ENCODE measurements at places on chromosomes 1 and 21.

DNA sequence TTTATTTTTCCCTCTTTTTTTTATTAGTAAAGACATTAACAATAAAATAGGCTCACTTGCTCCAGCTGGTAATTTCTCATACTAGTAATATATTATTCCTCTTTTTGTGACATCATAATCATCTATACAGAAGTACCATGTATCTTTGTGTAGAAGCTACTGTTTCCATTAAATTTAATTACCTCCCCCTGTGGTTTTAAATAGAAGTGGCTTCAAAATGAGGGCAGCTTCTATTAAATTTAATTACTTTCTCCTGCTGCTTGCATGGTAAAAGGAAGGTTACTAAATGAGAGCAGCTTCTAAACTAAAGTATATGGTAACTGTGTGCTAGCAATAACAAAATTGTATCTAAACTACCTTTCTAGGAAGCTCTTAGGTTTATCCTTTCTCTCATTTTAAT lies 94.0 kb downstream of the DPYD start:
- no peak for DNase-seq

DNA sequence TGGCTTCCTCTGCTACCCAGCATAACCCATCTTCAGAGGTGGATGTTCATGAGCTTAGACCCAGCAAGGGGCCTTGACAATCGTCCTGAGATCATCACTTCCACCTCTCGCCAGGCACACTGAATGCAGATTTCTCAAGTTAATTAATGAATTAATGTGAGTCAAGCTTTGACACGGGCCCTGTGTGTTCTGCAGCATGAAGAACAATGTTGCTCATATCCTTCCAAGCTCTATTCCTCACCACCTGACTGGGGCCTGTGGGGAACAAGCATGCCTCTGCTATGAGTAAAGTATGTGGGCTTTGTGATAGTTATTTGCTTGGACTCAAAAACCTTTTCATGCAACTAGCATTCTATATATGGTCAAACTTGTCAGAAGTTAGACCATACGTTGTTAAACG lies 122.0 kb downstream of the SEC16B start:
- DNase-seq = no peak

GRCh38 chr1:230618537-230618936 lies 23.7 kb upstream of the COG2 start:
- no peak for DNase-seq

GRCh38 chr1:3910857-3911845 lies 11.1 kb upstream of the C1orf174 start:
- DNase-seq = peak; percentile 57

- DNase-seq = no peak
Observed at GRCh38 chr1:117846674-117847425, 82.6 kb downstream of the GDAP2 start.

DNA sequence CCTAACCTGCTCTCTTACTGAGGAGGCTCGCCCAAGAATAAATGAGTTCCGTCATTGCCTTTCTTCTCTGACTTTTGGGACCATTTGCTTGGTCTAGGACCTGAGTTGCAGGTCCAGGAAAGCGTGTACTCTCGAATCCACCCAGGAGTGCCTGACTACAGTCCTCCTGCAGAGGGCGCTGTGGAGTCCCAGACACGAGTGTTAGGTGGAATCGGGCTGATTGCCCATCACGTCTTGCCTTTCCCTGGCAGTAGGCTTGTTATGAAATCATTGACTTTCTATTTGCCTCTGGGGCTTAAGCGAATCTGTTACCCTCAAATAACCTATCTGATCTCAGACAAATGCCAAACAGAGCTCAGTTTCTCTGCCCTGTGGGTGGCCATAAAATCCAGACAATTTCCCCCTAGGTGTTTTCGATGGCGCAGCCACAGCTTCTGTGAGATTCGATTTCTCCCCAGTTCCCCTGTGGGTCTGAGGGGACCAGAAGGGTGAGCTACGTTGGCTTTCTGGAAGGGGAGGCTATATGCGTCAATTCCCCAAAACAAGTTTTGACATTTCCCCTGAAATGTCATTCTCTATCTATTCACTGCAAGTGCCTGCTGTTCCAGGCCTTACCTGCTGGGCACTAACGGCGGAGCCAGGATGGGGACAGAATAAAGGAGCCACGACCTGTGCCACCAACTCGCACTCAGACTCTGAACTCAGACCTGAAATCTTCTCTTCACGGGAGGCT lies at the start of gene IL20:
Gene IL20, plus strand, starts transcription at position 685 of the 733 bp plus-strand sequence. CDS start 230 bp downstream, outside the sequence.
- DNase-seq = peak; percentile 89

DNA sequence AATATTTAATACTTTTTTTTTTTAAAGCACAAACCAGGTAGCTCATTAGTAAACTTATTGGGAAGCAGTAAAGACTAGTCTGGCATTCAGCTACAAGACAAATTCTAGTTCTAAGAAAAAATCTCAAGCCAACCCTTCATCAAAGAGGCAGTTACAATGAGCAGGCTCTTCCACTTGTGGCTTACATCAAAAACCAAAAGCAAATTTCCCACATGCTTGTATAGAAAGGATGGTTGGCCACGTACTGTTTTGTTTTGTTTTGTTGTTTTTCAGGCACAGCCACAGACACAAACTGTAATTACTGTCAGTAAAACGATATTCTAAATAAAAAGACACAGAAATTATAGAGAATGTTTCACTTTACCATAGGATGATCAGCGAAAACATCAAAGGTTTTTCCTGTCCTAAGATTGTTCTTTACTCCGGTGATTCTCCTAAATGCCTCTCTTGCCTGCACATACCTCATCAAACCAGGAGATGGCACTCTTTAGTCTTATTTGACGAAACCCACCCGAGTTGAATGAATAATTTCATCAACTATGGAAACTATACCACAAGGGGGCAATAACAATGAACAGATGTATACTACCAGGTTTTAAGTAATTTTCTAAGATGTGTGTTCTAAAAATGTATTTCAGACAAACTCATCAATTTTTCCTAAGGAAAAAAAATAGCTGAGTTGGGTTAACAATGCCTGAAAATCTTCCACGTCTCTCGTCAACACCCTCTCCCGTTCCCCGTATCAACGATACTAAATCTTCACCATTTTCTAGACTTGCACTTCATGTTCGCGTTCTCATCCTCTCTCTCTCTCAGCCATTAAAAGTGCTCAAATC lies 26.9 kb downstream of the RPL5 start:
- DNase-seq = peak; percentile 15

DNA sequence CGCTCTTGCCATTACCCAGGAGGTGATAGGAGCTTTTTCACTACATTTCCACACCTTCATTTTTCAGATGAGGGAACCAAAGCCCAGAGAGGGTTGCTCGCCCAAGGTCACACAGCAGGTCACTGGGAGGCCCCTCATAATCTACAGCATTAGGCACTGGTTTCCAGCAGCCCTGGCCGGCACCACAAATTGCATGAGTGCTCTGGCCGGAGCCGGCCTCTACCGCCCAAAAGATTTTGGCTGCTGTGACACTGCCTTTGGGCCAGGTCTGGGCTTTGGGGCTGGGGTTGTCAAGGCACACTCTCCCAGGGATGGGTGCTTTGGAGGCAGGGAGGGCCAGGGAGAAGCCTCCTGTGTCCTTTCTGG lies 15.4 kb downstream of the DHRS3 start:
- DNase-seq = no peak

- DNase-seq = no peak
Observed at GRCh38 chr21:16192902-16193301, 463.1 kb downstream of the USP25 start.

GRCh38 chr1:171420810-171421209 lies 64.5 kb upstream of the PRRC2C start:
- DNase-seq = no peak

GRCh38 chr1:206761159-206761768 lies 9.3 kb upstream of the IL19 start:
- no peak for DNase-seq
